ENCODE measurements at places on chromosomes 7 and 10.

GRCh38 chr7:90180011-90180585 lies 25.8 kb downstream of the STEAP1 start:
- DNase-seq, result no peak

- no peak for DNase-seq
Observed at GRCh38 chr10:104472957-104473745, 119.5 kb downstream of the CFAP58 start.

DNA sequence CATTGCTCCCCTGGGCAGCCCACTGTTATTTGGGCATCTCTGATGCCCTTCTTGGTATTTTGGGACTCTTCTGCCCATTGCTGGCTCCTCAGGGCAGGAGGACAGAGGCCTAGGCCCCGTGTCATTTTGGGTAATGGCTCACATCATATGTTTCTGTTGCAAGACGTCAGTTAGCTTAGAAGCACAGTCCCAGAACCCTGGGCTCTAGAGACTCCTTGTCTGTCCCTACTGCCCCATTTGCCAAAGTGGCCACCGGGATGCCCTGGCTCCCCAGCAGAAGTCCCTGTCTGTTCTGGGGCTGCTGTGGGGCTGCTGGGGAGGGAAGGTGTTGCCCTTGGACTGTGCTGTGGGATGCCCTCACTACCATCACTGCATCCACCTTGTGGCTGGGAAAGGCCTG lies 48.8 kb downstream of the ADCYAP1R1 start:
- DNase-seq, result no peak

- DNase-seq, result no peak
Observed at GRCh38 chr7:51236470-51237132, 80.0 kb downstream of the COBL start.

DNA sequence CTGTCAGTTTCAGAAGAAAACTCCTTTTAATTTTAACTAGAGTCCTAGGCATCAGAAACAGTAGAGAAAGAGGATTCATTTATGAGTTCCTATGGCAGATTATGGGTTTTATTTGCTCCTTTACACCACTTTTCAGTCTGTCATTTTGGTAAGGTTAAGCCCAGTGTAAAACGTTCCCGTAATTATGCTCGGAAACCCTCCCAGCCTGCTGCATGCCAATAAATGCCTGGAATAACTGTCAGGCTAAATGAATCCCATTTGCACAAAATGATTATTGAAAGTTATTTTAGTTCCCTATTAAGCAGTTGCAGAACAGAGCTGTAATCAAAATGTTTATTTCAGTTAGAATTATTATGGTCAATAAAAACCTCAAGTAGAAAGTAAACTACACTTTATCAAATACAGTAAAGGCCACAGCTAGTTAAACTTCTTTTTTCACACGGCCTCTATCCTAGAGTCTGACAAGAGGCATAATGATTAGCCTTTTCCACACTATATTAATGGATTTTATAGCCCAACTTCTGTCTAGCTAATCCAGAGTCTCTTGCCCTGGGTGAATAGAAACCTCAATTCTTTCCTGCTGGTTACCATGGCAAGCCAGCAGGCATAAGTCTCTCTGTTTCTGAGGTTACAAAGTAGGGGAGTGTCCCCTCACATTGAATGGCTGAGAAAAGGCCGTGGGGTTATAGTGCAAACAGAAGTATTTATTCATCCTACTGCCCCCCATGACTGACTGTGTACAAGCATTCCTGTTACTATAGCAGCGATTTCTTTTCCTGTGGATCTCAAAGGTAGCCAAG lies 80.8 kb upstream of the NPVF start:
- DNase-seq, result no peak

DNA sequence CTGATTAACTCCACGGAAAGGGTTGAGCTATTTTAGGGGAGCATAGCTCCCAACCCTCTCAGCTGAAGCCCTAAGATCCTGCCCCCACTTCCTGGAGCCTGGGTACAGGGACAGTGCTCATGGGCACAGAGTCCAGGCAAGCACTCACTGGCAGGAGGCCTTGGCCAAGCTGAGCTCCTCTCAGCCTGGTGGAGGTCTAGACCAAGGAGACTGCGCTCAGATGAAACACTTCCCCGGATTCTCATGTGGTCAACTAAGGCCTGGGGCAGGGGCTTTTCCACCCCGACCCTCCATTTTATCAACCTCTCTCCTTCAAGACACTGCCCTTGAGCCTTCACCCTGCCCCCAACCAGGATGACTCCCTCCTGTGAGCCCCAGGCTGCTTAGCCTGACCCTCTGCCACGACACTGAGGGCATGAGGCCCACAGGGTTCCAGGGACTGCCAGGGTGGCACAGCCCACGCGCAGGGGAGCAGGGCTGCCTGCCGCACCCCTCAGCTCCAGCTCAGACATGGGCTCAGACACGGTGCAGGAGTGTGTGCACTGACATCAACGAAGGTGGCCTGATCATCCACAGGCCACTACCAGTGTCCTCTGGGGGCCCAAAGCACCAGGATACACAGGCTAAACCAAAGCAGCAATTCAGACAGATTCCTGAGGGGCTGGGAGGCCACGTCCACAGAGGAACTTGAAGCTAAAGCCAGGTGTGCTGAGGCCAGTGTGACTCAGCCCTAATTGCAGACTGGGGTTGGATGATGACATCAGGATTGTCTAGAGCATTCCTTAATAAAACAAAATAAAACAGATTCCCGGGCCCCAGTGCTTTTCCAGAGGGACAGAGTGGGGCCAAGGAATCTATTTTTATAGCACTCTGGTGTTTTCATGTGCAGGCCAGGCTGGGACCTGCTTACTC lies 18.8 kb downstream of the CHAT start:
- DNase-seq, result no peak

GRCh38 chr7:94216944-94217461 lies 177.7 kb upstream of the COL1A2 start:
- no peak for DNase-seq

- no peak for DNase-seq
Observed at GRCh38 chr7:5615190-5616070, 166.0 kb downstream of the RNF216 start.

- DNase-seq, result no peak
Observed at GRCh38 chr10:3750854-3751253, 34.2 kb downstream of the KLF6 start.

- no peak for DNase-seq
Observed at GRCh38 chr10:30943451-30943850, 88.2 kb downstream of the ZNF438 start.

- DNase-seq, result no peak
Observed at GRCh38 chr7:135672560-135673359, 10.4 kb downstream of the STMP1 start.

DNA sequence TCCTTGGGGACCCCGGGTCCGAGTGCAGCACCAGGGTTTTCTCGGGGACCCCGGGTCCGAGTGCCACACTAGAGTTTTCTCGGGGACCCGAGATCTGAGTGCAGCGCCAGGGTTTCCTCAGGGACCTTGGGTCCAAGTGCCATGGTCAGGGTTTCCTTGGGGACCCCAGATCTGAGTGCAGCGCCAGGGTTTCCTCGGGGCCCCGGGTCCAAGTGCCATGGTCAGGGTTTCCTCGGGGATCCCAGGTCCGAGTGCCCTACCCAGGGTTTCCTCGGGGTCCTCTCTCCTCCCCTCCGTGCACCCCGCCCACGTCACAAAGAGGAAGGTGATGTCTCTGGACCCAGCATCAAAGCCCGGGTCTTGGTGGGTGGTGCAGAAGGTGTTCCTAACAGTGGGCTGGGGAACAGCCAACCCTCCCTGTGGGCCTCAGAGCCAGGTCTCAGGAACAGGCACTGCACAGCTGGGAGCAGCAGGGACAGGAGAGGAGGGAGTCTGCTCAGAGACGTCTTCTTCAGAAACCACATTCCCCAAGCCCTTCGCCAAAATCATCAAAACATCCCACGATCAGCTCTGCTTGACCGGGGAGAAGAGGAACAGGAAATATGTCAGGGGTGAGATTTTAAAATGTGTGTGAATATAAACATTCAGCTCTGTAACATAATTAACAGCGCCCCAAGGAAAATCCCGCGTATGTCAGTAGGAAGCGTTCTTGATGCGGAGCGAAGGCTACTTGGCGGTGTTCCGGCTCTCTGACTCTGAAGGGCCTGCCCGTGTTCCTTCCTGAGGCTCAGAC lies 540.7 kb downstream of the DNAJB6 start:
- no peak for DNase-seq

DNA sequence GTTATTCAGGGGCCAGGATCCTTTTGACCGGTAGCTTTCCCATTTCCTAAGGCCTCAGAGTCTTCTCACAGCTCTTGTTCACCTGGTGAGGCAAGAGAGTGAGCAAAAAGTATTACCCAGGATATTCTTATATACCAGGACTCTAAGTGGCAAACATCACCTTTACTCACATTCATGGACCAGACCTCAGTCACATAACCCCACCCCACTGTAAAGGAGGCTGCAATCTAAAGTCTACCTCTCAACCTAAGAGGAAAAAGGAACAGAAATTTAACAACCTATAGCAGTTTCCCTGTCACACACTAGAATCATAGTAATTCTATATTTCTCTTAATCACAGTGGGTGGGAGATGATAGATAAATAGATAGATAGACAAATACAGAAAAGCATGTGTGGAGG lies 176.0 kb upstream of the PTPRZ1 start:
- DNase-seq, result no peak

GRCh38 chr10:71270301-71271220 lies 48.5 kb upstream of the SLC29A3 start:
- DNase-seq, result no peak

- no peak for DNase-seq
Observed at GRCh38 chr7:73618538-73618937, 5.8 kb downstream of the MLXIPL start.

- DNase-seq, result no peak
Observed at GRCh38 chr10:112744181-112745096, 205.6 kb upstream of the TCF7L2 start.

DNA sequence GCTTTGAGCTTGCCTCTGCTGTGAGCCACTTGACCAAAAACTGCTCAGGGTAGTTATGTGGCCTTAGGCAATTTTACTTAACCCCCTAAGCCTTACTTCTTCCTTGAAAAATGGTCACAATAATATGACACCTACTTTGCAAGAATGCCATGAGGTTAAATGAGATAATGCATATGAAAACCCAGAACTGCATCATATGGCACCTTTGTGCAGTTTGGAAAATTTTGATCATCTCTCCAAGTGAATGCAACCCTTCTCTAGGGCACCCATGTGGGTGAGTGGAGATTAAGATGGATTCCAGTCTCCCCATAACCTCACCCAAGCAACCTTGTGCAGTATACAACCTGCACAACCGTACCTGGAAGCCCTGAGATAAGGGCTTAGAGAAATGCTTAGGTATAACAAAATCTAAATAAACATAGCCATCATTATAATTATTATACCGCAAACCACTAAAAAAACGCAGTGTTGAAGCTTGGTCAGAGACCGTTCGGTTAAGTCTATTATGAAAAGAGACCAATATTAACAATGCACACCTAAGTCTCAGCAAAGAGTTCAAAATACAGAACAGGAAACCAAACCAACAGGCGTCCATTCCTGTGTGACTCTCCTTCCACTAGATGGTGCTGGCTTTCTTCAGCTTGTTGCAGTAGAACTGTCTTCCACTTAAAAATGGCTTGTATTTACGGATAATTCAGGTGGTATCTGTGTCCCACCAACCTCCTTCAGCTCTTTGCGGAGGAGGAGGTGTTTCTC lies 21.0 kb upstream of the ASB15 start:
- no peak for DNase-seq

DNA sequence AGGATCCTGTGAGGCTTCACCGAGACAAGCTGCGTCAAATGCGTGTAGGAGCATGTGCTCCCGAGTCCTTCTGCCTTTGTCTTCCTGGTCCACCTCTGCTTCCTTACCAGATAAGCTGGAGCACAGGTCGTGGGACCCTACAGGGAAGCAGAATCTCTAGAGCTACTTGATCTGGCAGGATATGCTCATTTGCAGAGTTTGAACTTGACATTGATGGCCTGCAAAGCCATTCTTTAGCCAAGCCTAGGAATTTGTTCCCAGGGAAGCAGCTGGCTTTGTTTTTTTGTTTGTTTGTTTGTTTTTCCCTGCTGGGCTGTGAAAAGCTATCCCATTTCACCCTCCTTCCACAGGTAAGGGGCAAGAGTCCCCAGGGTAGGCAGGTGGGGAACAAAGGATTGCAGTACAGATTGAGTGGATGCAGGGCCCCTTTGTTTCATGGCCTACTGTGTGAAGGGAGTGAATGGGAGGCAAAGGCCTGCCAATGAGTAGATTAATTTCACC lies 200.0 kb upstream of the BMPER start:
- DNase-seq, result no peak

DNA sequence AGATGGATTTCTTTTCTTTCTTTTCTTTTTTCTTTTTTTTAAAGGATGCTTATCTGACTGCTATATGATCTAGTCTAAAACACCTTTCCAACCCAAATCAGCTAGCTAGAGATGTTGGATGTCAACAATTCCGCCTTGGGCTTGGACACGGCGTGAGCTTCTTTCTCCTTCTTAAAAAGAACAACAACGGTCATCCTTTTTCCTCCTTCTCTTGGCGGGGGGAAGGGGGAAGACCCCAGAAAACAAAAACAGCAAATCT lies 1.0 kb downstream of the BEND7 start:
- no peak for DNase-seq

- no peak for DNase-seq
Observed at GRCh38 chr7:17689361-17689902, 250.9 kb downstream of the SNX13 start.

DNA sequence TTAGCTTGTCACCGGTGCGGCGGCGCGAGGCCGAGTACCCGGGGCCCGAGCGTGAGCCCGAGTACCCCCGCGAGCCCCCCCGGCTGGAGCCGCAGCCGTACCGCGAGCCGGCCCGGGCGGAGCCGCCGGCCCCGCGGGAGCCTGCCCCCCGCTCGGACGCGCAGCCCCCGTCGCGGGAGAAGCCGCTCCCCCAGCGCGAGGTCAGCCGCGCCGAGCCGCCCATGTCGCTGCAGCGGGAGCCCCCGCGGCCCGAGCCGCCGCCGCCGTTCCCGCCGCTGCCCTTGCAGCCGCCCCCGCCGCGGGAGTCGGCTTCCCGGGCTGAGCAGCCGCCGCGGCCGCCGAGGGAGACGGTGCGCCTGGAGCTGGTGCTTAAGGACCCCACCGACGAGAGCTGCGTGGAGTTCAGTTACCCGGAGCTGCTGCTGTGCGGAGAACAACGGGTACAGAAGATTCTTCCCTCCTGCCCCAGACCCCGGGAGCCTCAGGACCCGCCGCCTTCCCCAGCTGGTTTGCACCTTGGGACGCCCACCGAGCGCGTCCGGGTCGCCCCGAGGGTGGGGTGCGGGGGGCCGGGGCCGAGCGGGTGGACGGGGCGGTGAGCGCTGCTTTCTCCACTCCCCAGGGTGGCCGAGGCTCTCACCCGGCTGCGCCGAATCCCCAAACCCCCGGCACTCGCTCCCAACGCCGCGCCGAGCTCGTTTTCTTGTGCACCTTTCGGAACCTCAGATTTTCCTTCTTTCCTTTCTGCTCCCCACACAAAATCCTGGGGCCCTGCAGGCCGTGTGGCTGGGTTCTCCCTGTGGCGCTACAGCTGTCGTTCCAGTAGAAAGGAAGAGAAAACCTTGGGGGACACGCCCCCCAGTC lies 708 bp downstream of the UBN2 start:
- DNase-seq, result no peak

GRCh38 chr10:52688899-52689298 lies 83.7 kb downstream of the MBL2 start:
- DNase-seq, result no peak
